Stimulated activated CD4-positive, alpha-beta T cell treated with anti-CD3 and anti-CD28 coated beads, Interleukin-12 subunit alpha, Interleukin-12 subunit beta, amount 100 ng/mL, for 48 hours (primary cell): ENCODE measurements at places on chromosomes 2 and 18.
A peak's percentile ranks its signal among the peaks of the same experiment; 100 is the strongest.

DNA sequence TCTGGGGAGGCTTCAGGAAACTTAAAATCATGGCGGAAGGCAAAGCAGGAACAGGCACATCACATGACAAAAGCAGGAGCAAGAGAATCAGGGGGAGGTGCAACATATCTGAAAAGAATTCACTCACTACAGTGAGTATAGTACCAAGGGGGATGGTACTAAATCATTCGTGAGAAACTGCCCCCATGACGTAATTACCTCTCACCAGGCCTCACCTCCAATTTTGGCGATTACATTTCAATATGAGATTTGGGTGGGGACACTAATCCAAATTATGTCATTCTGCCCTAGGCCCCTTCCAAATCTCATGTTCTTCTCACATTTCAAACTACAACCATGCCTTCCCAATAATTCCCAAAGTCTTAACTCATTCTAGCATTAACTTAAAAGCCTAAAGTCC is 740.8 kb upstream of the SOX11 start:
- DNase-seq: no peak

- no peak for DNase-seq
These were observed 24.1 kb upstream of the NFATC1 start for GRCh38 chr18:79371561-79372121.

- DNase-seq: peak; percentile 46
These were observed 41.9 kb upstream of the AAK1 start for GRCh38 chr2:69685321-69686048.

GRCh38 chr2:18074476-18074875 is 196.0 kb downstream of the KCNS3 start:
- no peak for DNase-seq

- no peak for DNase-seq
These were observed 414.4 kb downstream of the MTX2 start for GRCh38 chr2:176683618-176684111.

DNA sequence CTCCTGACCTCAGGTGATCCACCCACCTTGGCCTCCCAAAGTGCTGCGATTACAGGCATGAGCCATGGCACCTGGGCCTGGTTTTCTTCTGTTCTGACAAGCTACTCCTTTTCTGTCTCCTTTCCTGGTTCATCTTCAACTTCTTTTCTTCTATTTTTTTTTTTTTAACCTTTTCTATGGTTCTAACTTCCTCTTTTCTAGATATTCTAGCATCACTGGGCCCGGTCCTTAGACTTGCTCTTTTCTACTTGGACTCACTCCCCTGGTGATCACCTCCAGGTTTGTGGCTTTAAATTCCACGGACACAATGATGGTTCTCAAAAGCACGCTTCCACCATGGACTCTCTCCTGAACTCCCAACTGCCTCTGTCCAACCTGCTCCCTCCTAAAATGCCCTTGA is 2.0 kb downstream of the EIF2AK2 start:
- DNase-seq: no peak

- no peak for DNase-seq
These were observed 27.8 kb upstream of the RANBP2 start for GRCh38 chr2:108691447-108691846.

GRCh38 chr18:46071653-46072375 is at the start of gene PSTPIP2:
PSTPIP2 (minus strand) TSS chr18:46072260; CDS start chr18:46072188, 72 bp downstream.
- DNase-seq: peak; percentile 59

- no peak for DNase-seq
These were observed 200.6 kb downstream of the NAPG start for GRCh38 chr18:10726198-10727068.

DNA sequence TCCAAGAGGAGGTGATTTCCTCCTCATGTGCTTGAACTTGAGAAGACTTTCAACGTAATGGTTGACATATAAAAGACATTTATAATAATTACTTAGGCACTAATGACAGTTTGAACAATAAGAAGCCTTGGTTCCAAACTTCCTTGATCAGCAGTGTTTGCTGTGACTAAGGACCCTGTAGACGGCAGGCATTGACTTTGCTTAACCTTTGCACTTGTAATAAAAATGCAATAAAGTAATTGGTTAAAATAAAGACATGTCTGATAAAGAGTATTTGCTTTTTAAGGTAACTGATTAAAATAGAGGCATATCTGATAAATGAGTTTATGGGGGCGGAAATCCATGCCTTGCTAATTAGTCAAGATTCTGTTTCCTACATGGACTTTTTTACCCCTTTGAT is 82.2 kb upstream of the ST8SIA3 start:
- DNase-seq: no peak

GRCh38 chr2:64609227-64609941 is 44.3 kb downstream of the SERTAD2 start:
- peak; percentile 27 for DNase-seq

- DNase-seq: no peak
These were observed 9.6 kb downstream of the SERPINB8 start for GRCh38 chr18:63979409-63979920.

DNA sequence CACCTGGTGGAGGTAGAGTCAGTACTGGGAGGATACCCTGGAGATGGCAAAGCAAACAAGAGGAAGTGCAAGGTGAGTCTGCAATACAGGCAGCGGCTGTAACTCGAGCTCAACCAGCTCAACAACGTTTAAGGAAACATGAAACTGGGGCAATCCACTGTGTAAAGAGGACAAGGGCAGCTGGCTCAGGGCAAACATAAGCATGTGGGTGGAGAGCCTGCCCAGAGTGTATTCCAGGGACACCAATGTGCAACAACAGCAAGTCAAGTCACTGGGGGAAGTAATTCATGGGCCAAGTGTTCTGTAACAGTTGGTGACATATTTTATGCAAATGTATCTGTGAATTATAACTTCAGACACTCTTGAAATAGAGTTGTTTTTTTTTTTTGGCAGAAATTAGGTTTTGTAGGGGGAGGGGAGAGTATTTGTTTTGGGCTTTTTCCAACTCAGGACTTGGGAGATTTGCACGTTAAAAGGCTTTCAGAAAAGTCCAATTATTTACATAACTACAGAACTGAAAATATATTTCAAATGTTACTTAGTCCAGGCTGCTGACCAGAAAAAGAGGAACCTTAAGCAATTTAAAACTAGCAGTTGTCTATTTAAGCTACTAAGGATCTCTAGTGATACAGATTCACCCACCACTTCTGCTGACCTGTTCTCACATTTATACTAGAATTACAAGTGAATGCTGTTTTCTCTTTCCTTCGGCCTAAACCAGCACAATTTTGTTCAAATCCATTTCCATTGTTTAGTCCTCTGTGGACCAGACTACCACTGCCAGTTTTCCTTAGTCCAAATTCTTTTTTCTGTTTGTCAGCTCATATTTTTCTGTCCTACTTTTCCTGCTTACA is 18.6 kb downstream of the NRXN1 start:
- DNase-seq: no peak

GRCh38 chr2:231296401-231296974 is 98.1 kb downstream of the ARMC9 start:
- DNase-seq: no peak

DNA sequence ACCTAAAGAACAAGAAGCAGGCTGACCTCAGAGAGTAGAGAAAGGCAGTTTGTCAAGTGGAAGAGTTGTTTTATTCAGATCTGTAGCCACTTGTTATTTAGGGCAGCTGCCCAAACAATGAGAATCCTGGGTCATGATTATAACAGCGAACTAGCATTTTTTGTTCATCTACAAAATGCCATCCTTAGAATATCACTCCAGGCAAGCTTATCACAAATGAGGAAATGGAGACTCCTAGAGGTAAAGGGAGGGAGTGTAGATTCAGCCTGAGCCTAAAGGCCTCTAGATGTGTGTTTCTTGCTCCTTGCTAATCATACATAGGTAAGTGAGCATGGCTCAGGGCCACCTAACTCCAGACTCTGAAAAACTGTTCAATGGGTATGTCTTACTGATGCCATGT is 126.1 kb downstream of the HNMT start:
- DNase-seq: no peak

- no peak for DNase-seq
These were observed 187.1 kb upstream of the PIK3C3 start for GRCh38 chr18:41767960-41768359.

DNA sequence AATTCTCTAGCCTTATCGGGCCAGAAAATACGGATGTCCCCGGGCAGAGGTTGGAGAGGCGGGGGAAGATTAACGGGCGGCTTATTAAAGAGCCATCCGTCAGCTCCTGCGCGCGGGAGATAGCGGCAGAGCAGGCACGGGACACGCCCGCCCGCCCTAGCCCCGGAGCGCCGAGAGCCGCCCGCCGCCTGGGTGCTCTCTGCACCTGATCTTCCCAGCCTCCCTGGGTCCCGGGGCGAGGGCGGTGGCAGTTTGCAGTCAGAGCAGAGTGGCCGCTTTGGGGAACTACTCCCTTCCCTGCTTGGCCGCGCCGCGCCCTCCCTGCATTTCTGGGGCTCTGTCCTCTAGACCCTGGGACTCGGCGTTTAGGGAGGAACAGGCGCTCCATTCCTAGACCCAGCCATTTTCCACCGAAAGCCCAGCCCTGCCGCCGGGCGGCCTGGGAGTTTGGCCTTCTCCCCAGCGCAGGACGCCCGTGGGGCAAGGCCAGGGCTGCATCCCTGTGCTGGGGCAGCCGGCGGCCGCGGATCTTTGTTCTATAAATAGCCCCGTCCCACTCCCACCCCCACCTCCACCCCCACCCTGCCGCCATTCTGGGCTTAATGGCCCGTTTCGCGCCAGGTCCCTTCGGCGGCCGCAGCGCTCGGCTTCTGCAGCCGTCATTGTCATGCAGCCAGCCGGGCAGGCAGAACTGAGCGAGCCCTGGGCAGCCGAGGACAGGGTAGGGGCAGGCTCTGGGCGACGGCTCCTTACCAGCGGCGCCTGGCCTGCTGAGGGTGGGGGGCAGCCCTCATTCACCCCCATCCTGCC is 6.6 kb downstream of the GAD1 start:
- DNase-seq: no peak

DNA sequence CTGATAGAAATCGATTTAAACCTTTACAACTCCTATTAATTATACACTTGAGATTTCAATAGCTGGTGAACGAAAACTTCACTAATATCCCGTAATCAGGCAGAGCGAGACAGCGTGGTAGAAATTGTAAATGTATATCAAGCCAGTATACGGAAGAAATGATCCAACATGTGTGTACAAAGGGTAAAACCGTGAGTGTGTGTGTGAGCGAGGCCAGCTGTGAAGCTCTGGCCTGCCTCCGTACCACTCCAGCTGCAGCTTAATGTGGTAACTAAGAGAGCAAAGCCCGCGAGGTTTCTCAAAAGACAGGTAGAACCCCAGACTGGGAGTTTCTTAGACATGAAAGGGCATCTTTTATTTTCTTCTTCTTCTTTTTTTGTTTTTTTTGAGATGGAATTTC is 52.3 kb upstream of the ZNF516 start:
- DNase-seq: no peak

DNA sequence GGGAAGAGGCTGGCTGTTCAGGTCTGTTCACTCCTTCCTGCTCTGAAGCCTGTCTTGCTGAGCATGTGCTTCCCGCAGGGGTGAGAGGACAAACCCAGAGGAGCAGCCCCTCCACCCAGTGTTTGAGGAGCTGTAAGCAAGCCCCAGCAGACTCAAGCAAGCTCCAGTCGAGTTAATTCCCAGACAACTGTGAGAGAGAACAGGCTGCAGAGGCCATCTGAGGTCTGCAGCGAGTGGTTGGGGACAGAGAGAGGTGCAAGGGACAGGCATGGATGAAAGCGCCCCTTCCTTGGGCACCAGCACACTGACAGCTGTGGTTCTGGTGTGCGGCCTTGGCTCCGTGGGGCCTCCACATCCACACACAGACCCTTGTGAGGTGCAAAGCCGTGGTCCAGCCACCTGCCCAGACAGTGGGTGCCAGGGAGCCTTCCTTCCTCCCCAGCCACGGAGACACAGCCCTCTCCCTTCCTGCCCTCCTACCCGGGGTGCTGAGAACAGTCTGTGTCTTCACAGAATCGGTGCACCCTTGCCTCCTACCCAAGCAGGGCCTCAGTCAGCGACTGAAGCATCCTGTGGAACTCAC is 36.2 kb downstream of the MAL start:
- no peak for DNase-seq

- DNase-seq: no peak
These were observed 244.1 kb downstream of the PHLPP1 start for GRCh38 chr18:62959481-62959880.

- no peak for DNase-seq
These were observed 3.4 kb downstream of the FZD7 start for GRCh38 chr2:202037086-202037485.

DNA sequence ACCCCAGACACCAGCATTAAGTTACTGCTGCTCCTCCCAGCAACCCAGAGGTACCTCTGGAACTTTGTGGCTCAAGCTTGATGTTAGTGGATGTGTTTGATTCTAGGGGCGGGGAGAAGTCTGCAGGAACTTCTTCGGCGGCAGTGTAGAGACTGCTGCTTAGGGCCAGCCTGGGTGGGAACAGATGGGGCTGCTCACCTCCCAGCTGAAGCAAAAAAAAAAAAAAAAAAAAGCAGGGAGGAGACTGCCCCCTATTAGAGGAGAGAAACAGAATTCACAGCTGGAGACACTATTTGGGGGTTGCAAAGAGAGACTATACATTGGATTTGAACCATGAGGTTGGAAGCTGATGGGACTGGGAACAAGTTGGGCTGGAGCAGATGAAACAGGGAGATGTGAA is 28.6 kb upstream of the FAM136A start:
- DNase-seq: no peak

DNA sequence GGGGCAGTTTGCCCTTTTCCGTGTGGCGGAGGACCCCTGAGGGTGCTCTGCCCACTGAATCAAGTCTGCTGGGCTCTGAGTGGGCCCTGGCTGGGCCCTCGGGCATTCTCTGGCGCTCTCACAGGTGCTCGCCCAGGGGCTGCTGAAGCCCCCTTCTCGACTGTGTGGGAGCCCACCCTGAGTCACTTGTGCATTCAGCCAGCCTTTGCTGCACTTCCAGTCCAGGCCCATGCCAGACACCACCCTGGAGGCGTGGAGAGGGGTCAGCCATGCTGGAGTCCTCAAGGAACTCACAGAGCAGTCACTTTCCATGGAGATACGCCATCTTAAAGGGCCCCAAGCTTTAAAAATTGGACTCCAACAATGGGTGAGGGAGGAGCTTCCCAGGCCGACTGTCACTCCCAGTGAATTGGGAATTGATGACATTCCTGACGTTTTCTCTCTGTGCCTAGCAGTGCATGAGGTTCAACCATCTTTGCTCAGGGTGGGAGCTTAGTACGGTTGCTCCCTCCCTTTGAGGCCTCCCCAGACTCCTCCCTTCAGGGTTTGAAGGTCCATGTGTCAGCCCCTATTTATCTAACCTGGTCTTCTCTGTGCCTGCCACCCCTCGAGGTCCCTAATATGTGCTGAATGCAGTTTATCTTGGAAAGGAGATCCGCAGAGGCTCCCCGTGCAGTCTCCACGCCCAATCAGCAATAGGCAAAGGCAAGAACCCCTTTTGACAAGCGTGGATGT is 71.8 kb upstream of the HS6ST1 start:
- DNase-seq: no peak

- no peak for DNase-seq
These were observed 1.4 kb upstream of the CTNNA2 start for GRCh38 chr2:79511320-79511951.

DNA sequence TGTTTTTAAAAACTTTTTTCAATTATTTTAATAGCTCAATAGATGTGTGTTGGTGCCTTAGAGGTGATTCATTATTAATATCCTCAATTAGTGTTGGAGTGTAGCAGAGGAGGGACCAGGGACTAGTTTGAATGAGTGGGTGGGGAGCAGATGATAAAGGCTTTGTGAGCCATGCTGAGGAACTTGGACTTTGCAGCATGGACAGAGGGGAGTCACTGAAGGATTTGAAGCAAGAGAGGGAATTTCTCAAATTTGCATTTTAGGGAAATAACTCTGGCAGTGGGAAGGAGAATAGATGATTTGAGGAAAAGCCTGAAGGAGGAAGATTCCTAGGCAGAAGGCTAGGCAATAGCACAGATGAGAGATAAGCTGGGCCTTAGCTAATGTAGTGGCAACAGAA is 42.3 kb upstream of the RMND5A start:
- DNase-seq: no peak

- no peak for DNase-seq
These were observed 719.5 kb downstream of the DPP10 start for GRCh38 chr2:115161771-115162493.
